ENCODE measurements at places on chromosomes 2 and 18.

- no peak for DNase-seq
These were observed 104.1 kb downstream of the ZBTB7C start for GRCh38 chr18:48304906-48305693.

DNA sequence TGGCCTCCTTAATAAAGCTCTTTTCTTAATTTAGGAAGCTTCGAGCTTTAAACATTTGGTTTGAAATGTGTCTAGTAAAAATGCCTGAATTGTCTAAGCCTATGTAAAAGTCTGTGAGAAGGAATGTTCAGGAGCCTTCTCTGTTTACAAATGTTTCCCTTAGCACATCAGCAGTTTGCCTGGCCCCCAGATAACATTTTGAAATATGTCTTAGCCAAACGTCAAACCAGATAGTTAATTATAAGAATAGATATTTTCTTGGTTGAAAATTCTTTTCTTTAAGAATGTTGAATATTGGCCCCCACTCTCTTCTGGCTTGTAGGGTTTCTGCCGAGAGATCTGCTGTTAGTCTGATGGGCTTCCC is 498.6 kb downstream of the CCDC85A start:
- DNase-seq, result no peak

- DNase-seq, result no peak
These were observed 84.0 kb upstream of the ITPRID2 start for GRCh38 chr2:181807526-181807925.

DNA sequence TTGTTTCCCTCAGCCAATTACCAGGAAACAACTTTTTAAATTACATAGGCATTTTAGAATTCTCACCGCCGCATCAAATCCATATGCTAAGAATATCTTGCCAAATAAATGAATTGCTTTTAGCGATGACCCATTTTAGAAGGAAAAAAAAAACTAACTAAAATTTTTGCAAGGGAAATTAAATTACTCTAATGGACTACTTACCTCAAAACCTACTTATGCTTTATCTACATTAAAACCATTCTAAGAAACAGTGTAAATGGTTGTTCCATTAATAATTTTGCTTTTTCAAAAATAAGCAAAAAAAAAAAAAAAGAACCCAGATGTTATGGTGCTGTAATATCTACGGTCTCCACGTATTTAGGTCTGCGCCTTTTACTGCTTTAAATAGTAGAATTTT is 73.5 kb upstream of the CCDC150 start:
- DNase-seq, result no peak

- DNase-seq, result peak; percentile 98
These were observed at the start of gene PSME4 for GRCh38 chr2:53970724-53971602. Gene PSME4 (minus strand): TSS chr2:53970993. CDS start chr2:53970784, 209 bp downstream.

DNA sequence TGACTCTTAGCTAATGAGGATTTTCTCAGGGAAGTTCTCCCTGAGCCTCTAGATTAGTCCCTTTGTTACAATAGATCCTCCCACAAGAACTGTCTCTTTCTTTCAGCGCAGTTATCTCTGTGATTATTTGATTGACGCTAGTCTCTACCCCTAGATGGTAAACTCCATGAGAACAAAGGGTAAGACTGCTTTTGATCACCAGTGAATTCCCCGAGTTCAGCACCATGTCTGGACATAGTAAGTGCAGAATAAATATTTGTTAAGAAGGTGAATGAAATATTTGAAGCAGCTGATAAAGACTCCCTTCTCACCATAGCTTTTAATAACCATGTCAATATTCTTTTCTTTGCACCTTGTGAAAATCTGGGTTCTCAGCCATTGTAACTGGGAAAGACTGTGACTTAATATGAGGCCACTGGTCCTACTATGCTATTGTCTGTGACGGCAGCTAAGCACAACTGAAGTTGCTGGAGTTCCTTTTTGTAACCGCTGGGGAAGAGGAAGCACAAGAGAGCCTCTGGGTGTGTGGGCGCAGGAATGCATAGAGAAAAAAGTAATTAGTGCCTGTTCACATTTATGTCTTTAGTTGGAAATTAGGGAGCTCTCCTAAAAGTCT is 214.7 kb downstream of the TGIF1 start:
- DNase-seq, result no peak

- no peak for DNase-seq
These were observed 163.8 kb downstream of the FAM210A start for GRCh38 chr18:13562494-13563029.

- DNase-seq, result no peak
These were observed 62.9 kb downstream of the ARHGAP28 start for GRCh38 chr18:6792391-6792790.

DNA sequence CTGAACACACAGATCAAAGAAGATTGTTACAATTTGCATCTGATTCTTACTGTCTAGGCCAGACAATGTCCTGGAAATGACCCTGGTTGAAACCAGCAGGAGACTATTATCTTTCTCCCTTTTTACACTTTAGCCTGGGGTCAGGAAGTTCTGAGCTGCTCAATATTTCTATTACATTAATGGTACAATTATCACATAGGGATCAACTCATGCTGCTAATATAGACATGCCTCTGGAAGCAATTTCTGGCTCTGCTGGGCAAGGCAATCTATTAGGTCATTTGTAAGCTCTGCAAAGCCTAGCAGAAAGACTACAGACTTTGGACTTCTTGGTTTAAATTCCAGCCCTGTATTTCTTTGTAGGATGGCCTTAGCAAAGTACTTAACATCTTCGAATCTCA is 205.3 kb downstream of the LRP1B start:
- no peak for DNase-seq
